NCI-H460 (cell line): ENCODE measurements at places on chromosomes 7 and 10.
A peak's percentile ranks its signal among the peaks of the same experiment; 100 is the strongest.

GRCh38 chr7:47600199-47601118 lies 18.5 kb upstream of the TNS3 start:
- peak; percentile 62 for DNase-seq

GRCh38 chr7:12584930-12585329 lies 14.4 kb downstream of the SCIN start:
- no peak for DNase-seq

DNA sequence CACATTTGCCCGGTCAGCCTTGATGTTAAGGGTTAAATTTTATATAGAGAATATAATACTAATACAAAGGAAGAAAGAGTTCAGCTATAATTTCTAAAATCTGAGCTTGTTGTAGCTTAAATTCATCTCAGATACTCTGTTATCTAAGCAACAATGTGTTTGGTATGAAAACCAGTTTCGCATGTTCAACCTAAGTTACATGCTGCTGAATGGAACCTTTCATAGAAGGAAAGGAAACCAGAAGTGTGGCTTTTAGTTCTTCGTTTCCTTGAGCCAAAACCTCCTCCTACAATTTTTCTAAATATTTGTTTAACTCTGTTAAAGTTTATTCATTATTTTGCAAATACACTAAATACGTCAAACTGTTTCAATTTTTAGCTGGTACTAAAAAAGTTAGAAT lies 18.5 kb downstream of the AGR2 start:
- DNase-seq, result no peak

DNA sequence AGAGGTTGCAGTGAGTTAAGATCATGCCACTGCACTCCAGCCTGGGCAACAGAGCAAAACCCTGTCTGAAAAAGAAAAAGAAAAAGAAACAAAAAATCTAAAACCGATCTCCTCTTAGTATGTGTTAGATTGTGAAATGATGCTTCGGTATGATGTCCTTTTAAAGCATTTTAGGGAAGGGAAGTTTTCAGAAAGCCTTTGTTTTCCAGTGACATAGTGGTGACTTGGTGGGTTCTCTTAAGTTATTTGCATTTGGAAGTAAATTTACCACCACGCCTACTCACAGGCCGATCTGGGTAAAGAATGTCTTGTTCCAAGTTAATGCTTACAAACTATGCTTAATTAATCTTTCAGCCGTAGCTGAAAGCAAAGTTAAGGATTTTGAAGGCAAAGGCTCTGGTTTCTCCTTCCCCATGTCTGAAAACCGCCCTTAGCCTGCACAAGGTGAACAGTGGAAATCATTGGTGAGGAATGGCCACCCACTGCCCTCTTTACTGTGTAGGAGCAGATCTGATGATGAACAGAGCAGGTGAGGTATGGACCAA lies 10.7 kb downstream of the MTURN start:
- no peak for DNase-seq

GRCh38 chr10:123648595-123648994 lies 17.6 kb upstream of the GPR26 start:
- DNase-seq, result no peak

DNA sequence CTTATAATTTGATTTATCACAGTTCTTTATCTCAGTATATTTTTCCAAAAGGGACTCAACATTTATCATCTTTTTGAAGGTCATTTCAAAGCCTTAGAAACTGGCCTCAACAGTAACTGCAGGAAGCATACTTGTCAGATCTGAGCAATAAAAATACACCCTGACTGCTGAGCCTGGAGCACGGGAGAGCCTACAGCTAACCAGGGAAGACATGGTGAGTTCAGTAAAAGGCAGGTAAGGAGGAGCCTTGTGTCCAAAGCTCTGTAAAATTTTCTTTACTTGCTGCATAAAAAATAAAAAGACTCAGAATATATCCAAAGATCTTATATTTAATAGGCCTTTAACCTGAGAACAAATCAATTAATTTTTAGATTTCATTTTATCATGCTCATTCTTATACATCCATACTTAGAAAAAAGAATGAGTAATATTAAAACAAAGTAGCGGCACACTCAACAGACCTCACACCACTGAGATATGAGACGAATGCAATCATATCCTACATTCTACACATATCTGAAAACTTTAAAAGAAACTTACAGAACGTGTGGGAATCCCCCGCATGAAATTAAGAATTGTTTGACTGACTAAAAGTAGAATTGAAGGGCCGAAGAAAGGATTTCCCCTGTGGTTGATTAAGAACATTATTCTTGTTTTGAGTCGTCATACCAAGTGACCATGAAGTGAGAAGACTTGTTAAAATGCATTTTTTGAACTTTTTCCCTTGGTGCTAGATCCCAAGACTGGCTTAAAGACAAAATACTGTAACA lies 296.4 kb upstream of the MKLN1 start:
- DNase-seq, result no peak

GRCh38 chr10:31272841-31273240 lies 46.2 kb upstream of the ZEB1 start:
- DNase-seq, result no peak

- DNase-seq, result no peak
Observed at GRCh38 chr7:41219276-41219675, 483.6 kb downstream of the INHBA start.

DNA sequence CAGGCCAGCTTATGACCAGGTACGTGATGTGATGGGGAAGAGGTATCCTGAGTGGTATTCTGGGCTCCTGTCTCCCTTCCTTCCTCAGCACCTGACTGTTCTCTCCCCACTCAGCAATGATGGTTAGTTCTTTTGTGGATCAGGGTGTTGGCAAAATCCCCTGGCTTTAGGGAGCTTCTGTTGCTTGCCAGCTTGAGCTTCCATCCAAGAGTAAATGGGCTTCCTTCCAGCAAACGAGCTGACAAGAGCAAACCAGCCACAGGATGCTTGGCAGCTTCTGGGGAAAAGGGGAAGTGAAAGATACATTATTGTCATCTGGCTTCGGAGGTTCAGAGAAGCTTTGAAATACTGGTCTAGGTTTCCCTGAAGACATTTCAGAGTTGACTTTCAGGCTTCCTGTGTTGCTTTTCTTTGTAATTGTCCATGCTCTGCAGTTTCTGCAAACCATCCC lies 5.2 kb downstream of the DUSP5 start:
- no peak for DNase-seq

DNA sequence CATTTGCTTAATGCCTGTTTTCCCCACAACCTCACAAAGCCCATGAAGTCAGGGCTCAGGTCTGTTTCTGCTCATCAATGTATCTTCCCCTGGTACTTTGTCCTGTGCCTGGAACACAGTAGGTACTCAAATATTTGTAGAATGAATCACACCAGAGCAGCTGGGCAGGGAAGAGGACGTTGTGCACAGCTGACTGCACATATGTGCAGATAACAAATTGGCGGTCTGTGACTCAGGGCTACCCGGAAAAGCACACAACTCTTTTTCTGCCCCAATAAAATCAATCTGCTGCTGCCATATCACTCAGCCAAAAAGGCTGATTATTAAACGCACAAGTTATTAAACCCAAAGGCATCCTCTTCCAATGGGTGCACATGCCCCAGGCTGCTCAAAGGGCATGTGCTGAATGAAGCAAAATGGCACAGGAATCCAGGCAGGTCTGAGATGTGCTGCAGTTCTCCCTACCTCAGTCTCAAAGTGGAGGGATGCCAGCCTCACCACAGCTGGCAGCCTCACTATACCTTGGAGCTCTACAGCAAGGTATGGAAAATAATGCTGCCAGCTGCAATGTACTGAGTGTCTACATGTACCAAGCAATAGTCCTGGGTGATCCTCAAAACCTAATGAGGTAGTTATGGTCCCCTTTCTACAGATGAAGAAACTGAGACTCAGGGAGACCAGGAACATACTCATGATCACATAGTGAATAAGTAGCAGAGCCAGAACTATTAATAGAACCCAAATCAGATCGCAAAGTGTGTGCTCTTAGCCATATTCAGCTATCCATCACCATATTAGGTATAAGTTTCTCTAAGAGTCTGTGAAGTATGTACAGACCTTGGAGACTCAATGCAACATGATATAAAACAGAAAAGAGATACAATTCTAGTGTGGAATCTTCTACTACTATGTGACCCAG lies 43.4 kb downstream of the SORBS1 start:
- DNase-seq, result no peak

DNA sequence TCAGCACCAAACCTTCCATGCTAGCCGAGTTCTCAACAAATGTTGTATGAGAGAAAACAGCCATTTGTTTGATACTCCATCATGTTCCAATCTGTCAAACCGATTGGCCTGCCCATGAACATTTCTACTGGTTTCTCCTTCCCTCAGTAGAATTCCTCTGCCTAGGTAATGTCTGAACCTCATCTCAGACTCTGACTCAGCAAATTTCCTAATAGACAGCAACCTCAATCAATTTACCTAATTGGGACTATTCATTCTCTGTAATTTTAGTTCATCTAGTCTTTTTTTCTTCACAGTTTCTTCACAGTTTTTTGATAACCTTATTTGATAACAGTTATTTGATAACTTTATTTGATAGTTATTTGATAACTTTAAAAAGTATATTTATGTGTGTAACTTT lies 585.1 kb downstream of the DNAJB9 start:
- DNase-seq, result no peak

GRCh38 chr7:28586736-28587135 lies 174.4 kb downstream of the CREB5 start:
- no peak for DNase-seq

DNA sequence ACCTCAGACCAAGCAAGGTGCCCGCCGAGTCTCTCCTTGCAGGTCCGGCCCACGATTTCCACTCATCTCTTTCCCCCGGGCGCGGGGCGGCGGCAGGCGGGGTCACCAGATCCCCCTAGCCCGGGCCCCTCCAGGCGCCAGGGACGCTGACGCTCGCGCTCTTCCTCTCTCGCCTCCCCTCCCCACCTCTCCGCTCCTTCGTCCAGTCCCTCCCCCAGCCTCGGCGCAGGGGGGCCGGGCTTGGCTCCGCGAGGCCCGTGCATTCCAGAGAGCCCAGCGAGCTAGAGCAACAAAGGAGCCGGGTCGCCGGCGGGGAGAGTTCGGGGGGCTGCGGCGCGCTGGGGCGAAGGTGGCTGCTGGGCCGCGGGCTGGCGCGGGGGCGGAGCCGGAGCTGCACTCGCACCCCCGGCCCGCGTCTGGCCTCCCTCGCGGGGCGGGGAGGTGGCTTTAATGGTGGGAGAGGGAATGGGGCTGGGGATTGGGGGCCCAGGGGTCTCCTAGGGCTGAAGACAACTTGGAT lies at the start of gene SMO:
Gene SMO, plus strand, starts transcription at position 262 of the 520 bp plus-strand sequence. CDS start 519 bp downstream, outside the sequence.
- DNase-seq, result no peak

GRCh38 chr10:102738692-102739121 lies 5.0 kb upstream of the WBP1L start:
- no peak for DNase-seq

DNA sequence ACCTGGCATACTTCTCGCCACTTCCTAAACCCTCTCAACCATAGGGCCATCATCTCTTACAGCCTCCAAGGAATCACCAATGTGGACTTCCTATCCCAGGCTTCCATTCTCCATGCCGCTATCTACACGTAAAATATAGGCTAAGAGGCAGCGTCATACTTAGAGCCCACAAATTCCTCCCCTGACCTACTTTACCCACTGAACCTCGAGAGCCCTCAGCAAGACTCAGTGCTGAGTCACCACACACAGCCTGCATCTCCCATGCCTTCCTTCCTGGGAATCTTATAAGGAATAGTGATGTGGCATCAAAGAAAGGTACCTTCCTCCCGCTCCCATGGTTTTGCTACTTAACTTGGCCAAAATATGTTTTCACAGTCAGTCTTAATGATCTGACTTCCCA lies 435.6 kb upstream of the NFE2L3 start:
- DNase-seq, result no peak

- peak; percentile 41 for DNase-seq
Observed at GRCh38 chr7:519484-520390, at the start of gene PDGFA. PDGFA (minus strand) TSS chr7:519846; CDS start chr7:519001, 845 bp downstream.

- no peak for DNase-seq
Observed at GRCh38 chr7:108124820-108125219, 5.3 kb downstream of the LAMB4 start.

GRCh38 chr7:106277976-106278375 lies 6.8 kb downstream of the NAMPT start:
- no peak for DNase-seq

DNA sequence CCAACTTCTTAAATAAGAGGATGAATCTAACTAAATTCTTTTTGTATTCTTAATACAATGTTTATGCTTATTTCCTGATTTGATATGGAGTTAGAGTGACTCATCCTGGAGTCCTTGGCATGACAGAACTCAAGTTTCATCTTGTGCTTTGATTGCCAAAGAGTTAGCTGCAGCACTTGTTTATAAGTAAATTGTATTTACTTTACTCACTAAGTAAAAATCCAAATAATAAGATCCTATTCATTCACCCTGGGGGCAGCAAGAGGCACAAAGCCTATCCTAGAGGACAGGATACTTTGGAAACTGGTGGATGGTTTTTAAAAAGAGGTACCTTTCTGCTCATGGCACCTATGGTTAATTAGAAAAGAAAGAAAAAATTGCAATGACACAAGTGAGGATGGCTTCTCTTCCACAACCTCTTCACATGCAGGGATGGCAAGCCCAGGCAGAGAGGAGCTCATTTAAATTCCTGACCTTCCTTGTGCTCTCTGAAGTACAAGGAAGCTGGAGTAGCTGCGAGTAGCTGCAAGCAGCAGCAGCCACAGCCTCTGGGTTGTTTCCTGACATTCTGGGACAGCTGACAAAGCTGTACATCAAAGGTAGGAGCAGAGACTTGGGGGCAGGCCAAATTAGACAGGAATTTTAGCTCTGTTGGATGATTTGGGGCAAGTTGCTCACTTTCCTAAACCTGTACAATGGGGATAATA lies 28.5 kb upstream of the CROT start:
- no peak for DNase-seq

DNA sequence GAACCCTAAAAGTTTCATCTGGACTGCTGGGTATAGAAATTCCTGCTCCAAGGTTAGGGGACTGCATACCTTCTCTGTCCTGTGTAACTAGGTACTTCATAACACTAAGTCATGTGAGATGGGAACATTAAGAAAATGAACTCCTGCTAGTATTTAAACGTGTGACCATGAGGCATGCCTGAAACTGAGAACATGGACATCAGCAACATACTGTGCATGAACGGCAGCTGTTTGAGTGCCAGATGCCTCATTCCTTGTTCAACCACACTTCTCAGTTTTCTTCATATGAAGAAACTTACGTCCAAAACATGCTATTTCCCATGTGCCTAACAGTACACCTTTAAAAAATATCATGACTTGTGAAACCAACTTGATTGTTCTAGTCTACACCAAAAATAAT lies 88.5 kb downstream of the CREM start:
- DNase-seq, result no peak

- no peak for DNase-seq
Observed at GRCh38 chr7:14886533-14886932, 16.0 kb downstream of the DGKB start.

GRCh38 chr10:47028466-47028865 lies 117.2 kb downstream of the PTPN20 start:
- no peak for DNase-seq
